Effector CD4-positive, alpha-beta T cell (primary cell): ENCODE measurements at places on chromosomes 11 and 22.

DNA sequence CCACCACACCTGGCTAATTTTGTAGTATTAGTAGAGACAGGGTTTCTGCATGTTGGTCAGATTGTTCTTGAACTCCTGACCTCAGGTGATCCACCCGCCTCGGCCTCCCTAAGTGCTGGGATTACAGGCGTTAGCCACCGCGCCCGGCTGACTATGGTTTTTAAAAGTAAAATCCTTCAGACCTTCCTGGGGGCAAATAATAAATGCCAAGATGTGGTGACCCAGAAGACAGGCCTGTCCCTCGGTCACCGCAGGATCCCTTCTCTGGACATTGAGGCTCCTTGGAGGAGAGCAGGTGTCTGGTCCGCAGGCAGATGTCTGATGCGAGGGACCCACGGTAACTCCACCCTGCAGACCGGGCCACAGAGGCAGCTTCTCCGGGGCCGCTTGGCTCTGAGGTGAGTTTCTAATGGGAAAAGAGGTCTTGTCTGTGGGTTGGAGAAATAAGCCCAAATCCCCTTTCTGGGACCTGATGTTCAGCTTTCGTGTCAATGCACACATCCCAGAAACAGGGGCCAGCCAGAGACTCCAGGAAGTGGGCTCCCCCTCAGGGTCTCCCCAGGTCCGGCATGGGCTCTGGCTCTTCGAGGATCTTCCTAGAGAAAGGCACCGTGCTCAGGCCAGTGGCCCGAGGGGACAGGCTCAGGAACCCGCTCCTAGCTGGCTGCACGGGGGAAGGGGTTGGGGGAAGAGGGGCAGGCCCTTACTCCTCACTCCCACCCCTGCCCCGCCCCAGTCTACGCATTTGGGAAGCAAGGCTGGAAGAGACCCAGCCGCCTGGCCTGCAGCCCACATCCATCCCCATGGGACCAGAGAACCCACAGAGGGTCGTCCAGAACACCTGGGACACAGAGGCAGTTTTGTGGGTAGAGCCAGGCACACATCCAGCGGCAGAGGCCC, 100.6 kb downstream of the WNT7B start:
- no peak for DNase-seq

GRCh38 chr22:42800451-42801251, 56.4 kb downstream of the ARFGAP3 start:
- DNase-seq: no peak

- DNase-seq: no peak
These were observed 3.6 kb downstream of the SLC43A1 start for GRCh38 chr11:57511741-57512430.

GRCh38 chr11:2443881-2444820, at the start of gene TRPM5:
TSS of gene TRPM5 (minus strand) at chr11:2444514. CDS start at chr11:2423036, 21,478 bp downstream.
- peak; percentile 73 for DNase-seq

DNA sequence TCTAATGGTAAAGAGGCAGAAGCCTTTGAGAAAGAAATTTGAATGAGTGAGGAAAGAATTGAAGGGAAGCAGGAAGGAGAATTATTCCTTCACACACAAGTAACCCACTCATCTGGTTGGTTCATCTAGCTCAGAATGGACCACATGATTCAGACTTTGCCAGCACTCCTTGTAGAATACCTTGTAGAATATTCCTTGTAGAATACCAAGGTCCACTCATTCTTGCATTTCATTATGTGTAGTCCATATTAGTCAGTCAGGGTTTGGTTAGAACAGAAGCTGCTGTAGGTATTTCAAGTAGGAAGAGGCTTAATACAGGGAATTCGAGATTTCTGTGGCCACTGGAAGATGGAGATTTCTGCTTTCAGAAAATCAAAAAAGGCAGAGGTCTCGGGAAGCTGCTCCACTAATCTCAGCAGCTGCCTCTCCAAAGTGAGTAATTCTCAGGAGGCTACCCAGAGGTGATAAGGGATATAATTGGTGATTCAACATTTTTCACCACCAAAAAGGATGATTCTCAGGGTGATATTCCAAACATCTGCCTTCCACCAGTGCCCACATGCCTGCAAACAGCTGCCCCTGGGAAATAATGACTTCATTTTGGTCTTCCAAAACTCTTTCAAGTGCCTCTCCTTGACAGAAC, 329.1 kb downstream of the TMEM135 start:
- DNase-seq: no peak

GRCh38 chr11:122665861-122666260, 10.3 kb downstream of the UBASH3B start:
- no peak for DNase-seq

GRCh38 chr11:124783002-124783401, 17.2 kb downstream of the MSANTD2 start:
- no peak for DNase-seq

- no peak for DNase-seq
These were observed 11.7 kb downstream of the POU2AF3 start for GRCh38 chr11:111310088-111310487.

GRCh38 chr22:30114361-30114760, 34.1 kb downstream of the HORMAD2 start:
- no peak for DNase-seq

- DNase-seq: no peak
These were observed at the start of gene KCTD14 for GRCh38 chr11:78022397-78023396. TSS of gene KCTD14 (minus strand) at chr11:78023276. CDS start at chr11:78023249, 27 bp downstream.

GRCh38 chr22:35064664-35065063, 1.3 kb upstream of the ISX start:
- DNase-seq: no peak
